ENCODE measurements at places on chromosomes 2 and 18.

GRCh38 chr2:170685591-170685990 is 29.5 kb upstream of the SP5 start:
- DNase-seq = no peak

DNA sequence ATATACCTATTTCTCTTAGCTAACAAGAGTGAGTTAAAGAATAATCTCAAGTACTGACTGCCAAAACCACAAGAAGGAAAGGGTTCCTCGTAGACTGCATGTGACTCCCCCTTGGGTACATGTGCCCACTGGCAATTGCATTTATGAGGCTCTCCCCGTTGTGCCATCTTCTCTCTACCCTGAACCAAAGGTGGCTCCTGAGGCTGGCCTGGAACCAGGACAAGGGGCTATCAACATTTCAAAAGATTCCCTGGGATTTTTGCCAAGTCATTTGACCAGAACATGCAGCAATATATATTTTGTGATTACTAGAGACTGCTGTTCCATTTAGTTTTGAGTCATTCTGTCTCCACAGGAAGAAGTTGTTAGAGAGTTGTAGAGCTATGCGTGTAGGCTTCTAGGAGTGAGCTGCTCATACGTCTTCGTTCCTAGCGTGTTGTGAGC is 45.8 kb downstream of the LAMA3 start:
- no peak for DNase-seq

DNA sequence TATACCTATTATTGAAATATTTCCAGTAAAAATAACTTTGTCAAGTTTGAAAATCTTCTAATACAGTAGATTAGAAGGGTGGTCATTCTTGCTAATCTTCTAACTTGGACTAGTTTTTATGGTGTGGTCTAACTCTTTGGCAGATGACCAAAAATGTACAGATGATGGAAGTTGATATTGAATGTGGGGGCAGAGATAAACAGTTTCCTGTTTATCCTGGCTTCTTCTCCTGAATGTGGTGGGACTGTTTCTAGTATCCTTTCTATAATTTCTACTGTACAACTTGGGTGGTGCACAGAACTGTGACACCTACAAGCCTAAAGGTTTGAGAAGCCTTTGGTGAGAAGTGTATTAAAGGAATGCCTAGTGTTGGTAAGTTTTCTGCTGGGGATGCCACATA is 178.7 kb downstream of the PDE11A start:
- no peak for DNase-seq

- DNase-seq = no peak
Observed at GRCh38 chr2:157911750-157912149, 35.6 kb upstream of the ACVR1 start.

DNA sequence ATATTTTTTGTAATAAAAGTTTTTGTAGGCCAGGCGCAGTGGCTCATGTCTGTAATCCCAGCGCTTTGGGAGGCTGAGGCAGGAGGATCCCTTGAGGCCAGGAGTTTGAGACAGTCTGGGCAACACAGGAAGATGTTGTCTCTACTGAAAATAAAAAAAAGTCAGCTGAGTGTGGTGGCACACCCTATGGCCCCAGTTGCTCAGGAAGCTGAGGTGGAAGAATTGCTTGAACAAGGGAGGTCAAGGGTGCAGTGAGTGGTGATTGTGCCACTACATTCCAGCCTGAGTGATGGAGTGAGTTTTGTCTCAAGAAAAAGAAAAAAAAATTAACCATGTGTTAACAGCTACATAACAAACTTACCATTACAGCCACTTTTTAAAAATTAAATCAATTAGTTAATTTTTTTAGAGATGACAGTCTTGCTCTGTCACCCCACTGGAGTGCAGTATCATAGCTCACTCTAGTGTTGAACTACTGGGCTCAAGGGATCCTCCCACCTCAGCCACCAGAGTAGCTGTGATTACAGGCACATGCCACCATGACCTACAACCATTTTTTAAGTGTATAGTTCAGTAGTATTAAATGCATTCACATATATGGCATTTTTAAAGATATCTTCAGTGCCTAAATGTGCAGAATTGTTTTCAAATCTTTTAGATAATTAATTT is 67.2 kb upstream of the ACYP2 start:
- DNase-seq = no peak

DNA sequence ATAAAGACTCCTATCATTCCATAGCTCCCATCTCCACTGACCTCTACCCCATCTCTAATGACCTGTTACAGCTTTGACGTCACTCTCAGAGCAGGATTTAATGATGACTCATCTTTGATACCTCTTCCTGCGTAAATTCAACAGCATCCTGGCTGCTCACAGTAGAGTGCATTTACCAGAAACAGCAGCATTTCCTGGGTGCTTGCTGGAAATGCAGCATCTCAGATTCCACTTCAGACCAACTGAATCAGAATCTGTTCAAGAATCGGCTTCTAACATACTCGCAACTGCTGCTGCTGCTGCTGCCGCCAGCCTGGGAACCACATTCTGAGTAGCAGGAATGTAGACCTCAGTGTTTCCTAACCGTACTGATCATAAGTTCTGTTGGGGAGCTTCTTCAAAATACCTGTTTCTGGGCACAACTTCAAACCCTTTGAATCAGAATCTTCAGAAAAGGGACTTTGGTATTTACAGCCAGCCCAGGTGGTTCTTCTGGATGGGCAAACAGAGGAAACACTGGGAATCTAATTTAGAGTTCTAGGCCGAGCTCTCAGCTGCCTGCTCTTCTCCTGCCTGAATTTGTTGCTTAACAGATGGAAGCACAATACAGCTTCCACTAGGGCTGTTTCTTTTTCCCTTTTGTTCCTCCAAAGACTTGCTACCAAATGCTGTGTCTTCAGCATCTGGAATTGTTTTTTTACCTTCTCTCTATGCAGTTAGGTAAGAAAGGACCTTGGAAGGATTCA is 241.4 kb downstream of the NCKAP5 start:
- no peak for DNase-seq

GRCh38 chr18:46402945-46403344 is 254.1 kb downstream of the LOXHD1 start:
- DNase-seq = no peak

DNA sequence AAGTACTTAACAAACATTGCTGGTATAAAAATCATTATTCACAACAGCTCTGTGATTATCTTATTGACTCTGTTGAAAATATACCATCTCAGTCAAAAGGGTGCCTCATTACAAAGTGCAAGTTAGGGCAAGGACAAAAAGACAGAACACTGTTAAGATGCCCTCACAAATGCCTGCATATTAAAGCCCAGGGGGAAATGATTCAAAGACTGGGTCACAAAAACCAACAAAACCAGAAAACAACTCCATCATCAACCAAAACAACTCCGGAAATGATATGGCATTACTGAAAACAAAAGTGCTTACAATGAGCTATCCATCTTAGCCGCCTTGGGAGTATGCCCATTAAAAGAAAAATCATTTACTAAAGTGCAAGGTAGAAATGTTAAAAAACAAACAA is 9.9 kb downstream of the PLA2R1 start:
- no peak for DNase-seq

Measured in right lobe of liver (tissue), 6 donors.